NCI-H345 (cell line): ENCODE measurements at places on chromosomes 12 and 14.
A peak's percentile ranks its signal among the peaks of the same experiment; 100 is the strongest.

- no peak for DNase-seq
Observed at GRCh38 chr12:57107456-57108155, 3.6 kb downstream of the STAT6 start.

DNA sequence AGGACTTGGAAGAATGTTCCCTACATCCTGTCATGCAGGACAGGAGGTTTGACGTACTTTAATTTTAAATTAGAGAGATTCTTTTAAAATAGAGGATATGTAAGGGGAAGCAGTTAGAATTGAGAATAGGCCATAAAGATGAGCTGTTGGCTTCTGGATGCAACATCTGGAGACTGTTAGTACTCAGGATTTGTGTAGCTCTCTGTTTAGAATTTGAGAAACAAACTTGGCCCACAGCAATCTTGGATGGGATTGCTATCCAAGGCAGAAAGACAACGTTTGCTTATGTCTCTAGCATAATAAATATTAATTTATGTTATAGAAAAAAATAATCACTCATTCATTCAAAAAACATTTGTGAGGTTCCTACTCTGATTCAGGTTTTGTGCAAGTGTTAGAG lies 398.4 kb upstream of the NOVA1 start:
- DNase-seq: no peak

DNA sequence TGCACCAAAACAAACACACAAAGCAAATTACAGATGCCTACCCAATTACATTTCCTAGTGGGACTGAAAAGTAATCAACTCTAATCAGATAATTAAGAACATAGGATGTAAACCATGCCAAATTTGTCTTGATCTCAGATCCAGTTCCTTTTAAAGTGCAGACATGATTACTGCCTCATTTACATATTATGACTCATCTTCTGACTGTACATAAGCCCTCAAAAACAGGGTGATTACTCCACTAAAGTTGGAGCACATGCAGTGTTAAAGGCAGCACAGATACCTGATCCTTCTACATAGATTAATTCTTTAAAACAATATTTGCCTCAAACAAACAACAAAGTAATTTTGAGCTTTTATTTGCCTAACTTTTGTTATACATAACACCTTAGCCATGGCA lies 337.2 kb downstream of the RPS29 start:
- no peak for DNase-seq

DNA sequence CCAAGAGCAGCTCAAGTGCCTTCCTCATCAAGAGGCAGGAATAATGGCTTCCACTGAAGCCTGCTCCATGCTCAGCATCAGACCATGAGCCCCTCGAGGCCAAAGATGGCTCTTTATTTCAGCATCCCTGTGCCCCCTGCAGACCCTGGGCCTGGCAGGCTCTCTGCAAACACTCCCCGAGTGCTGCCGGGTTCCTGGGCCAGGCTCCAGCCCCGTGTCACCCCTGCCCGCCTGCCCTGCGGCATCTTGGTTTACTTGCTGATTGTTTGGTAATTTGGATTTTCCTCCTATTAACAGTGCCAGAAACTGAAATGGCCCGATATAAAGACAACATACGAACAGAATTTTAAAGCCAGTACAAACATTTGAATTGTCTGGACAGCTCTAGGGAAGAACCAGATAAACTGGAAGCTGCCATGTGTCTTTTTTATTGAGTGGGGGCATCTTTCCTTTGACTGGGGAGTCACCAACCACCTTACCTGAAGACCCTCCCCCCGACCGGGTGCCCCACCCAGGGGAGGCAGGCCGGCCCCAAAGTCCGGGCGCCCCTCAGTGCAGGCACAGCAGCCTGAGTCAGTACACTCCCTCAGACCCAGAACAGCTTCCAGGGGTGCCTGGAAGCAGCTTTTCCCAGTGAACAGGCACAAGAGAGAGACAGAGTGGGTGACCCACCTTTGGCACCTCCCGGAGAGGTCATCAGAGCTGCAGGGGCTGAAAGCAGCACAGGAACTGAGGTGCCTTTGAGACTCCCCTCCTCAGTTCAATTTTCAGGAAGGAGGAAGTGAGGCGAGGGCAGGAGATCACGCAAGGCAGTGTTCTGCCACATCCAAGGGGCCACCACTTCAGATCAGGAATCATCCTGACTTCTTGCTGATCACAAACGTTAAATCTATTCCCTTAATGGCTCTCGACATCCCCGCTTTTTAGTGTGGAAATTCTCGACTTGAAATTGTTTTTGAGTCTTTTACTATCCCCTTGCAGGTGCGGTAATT lies 30.6 kb downstream of the ITPK1 start:
- no peak for DNase-seq

DNA sequence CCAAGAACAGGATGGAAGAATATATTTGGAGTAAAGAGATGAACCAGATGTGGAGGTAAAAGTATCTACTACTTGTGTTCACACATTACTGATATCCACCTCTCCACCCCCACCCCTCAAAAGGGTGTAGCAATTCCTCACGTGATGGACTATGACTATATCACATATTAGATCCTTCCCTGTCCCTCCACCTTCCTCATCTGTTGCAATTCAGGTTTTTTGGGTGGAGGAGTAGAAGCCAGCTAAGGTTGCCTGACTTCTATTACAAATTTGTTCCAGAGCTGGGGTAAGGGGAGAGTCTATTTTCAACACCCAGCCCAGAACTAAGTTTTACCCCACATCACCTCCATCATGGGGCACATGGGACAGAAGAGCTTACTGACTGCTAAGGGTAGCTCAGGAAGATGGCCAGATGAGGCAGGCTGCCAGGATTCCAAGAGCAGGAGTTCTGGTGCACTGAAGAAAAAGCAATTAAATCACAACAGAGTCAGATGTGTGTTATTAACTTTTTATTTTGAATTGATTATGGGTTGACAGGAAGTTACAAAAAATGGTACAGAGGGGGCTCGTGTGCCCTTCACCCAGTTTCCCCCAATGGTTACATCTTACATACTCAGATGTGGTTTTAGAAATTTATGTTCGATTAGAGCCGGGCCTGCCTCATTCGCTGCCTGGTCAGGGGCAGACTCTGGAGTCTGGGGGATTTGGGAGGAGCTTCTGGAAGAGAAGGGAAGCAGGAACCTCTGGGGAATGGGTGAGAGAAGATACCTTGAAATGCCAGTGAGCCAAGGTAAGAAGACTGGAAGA lies 2.1 kb downstream of the RNASE13 start:
- no peak for DNase-seq

GRCh38 chr14:92755495-92755894 lies 7.1 kb upstream of the LGMN start:
- no peak for DNase-seq

DNA sequence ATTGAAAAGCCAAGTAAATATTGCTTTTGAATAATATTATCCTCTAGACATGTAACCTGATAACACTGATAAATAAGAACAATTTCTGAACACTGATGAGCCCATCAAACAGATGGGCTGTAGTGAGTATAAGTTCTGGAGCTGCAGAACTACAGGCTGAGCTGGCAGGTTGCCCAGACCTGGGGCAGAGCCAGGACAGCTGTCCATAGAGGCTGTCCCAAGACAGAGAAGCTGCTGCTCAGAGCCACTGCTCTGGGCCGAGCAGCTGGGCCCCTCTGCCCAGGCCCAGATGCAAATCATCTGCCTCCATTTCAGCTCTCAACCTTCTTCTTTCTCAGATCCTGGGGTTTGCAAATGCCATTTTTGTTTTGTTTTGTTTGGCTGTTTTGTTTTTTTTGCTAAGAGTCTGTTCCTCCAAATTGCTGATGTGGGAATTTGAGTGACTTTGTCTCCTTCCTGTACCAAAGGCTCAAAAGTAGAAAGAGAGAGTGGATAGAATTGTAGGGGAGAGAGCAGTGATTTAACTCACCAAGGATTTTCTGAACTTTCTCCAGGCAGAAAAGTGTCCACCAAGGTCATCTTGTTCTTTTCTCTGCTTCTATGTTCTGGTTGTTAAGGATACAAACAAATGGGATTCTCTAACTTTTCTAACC lies 4.0 kb upstream of the TESPA1 start:
- DNase-seq: peak; percentile 38

GRCh38 chr12:3564411-3564810 lies 73.4 kb downstream of the PRMT8 start:
- no peak for DNase-seq

GRCh38 chr12:120932058-120932457 lies 27.9 kb upstream of the SPPL3 start:
- DNase-seq: no peak

GRCh38 chr14:38431156-38431555 lies 175.3 kb upstream of the CLEC14A start:
- DNase-seq: no peak

- DNase-seq: no peak
Observed at GRCh38 chr12:117890137-117890536, 78.7 kb downstream of the KSR2 start.

DNA sequence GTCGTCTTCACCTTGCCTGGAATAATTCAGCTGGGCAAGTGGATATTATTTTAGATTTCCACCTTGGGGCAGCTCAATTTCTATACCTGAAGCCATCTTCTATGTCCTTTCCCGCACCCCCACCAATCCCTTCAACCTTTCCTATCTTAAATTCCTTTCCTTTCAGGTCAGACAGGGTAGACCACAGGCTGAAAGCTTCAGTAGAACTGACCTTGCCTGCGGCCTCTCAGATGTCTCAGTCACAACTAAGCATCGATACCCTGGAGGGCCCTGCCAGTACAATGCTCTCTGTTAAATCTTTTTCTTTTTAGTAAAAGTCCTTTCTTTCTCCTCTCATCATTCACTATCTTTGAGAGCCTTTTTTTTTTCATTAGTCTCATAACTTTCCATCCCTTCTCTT lies 38.9 kb downstream of the SLC2A14 start:
- DNase-seq: no peak

DNA sequence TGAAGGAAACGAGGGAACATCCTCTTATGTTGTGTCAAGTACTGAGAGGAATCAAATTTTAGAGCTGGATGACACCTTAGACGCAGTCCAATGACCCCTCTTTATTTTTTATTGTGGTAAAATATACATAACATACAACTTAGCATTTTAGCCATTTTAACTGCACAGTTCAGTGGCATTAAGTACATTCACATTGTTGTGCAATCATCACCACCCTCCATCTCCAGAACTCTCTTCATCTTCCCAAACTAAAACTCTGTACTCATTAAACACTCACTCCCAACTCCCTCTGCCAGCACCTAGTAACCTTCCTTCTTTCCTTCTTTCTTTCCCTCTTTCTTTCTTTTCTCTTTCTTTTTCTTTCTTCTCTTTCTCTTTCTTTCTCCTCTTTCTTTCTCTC lies 97.2 kb upstream of the SLC24A4 start:
- no peak for DNase-seq

DNA sequence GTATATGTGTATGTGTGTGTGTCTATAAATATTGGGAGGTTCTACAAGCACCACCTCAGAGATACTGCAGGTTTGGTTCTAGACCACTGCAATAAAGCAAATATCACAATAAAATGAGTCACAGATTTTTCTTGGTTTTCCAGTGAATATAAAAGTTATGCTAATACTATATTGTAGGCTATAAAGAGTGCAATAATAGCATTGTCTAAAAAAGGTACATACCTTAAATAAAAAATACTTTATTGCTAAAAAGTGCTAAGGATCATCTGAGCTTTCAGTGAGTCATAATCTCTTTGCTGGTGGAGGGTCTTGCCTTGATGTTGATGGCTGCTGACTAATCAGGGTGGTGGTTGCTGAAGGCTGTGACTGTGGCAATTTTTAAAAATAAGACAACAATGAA lies 111.1 kb downstream of the VEZT start:
- no peak for DNase-seq

DNA sequence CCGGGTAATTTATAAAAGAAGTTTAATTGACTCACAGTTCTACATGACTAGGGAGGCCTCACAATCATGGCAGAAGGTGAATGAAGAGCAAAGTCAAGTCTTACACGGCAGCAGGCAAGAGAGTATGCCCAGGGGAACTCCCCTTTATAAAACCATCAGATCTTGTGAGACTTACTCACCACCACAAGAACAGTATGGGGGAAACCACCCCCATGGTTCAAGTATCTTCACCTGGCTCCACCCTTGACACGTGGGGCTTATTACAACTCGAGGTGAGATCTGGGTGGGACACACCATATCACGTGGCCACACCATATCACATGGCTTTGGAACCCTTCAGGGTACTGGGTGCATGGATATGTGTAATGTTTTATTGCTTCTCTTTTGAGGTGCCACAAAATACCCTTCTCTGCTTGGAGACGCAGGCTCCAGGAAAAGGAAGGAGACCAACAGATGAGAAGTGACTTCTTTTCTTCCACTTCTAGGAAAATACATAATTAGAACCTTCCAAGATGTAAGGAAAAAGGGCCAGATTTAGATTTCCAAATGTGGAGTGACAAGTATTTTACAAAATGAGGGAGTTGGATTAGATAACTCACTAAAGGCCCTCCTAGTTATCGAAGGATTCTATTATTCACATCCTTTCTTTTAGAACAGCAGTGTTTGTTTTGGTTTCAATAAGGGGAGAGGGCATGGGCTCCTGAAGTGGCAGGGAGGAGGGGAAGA lies 33.1 kb upstream of the ETFBKMT start:
- DNase-seq: no peak
